ENCODE measurements at places on chromosomes 1 and 21.
A peak's percentile ranks its signal among the peaks of the same experiment; 100 is the strongest.

DNA sequence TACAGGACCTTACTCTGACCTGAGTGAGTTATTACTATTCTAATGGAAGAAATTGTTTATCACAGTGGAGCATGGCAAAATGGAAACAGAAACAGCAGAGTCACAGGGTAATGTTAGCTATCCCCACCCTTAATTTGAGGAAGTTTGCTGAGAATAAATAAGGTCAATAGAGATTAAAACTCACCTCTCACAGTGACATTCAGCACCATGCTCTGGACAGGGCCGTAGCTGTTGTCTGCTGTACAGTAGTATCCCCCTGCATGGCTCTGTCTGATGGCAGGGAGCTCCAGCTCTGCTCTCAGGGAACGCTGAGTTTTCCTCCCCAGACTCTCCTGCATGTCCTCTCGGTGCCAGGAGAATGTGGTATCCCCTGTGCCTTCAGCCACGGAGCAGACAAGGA, 11.9 kb downstream of the FCRL4 start:
- no peak for DNase-seq

- no peak for DNase-seq
Measured at GRCh38 chr1:197937892-197938291, 20.7 kb downstream of the LHX9 start.

DNA sequence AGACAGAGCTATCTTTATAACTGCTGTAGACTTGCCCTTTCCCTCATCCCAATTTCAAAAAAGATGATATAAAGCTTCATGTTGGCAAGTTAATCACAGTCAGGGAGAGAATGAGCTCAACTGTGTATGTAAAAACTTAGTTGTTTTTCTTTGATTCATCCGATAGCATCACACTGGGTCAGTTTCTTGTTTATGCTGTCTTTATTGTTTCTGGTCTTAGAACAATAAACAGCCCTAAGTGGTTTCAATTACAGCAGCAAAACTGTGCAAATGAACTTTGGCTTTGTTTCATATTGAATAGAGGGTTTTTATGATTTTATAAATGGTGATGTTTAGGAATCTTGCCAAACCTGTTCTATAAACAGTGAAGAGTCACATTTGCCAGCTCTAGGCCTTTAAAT, 423.8 kb upstream of the CXADR start:
- no peak for DNase-seq

DNA sequence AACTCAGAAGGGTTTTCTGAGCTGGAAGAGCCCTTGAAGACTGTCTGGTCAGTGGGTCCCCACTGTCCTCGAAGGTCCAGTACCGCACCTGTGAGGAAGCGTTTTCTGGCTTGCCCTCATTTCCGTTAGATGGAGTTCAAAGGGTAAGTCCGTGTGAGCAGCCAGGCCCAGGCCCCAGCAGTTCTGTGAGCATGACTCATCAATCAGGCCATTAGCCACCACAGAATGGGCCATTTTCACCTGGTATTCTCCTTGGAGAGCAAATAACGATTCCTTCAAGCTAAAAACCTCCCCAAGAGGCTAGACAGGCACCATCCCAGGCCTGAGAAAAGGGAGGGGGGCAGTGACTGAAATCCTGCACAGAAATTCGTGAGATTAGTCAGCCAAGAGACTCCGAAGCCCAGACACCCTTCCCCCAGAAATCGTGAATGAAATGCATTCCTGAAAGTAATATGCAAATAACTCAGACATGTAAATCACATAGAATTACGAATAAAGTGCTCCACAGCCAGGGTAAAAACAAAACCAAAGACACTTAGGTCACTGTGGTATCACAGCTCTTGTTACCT, 66.0 kb downstream of the BCAR3 start:
- no peak for DNase-seq

- no peak for DNase-seq
Measured at GRCh38 chr1:64209221-64209620, 5.8 kb downstream of the UBE2U start.

- peak; percentile 36 for DNase-seq
Measured at GRCh38 chr21:23853796-23854379, 1753.4 kb downstream of the MRPL39 start.

GRCh38 chr1:223155153-223155552, 12.1 kb upstream of the TLR5 start:
- DNase-seq = no peak

- DNase-seq = no peak
Measured at GRCh38 chr1:158943059-158943458, 11.7 kb downstream of the PYHIN1 start.

DNA sequence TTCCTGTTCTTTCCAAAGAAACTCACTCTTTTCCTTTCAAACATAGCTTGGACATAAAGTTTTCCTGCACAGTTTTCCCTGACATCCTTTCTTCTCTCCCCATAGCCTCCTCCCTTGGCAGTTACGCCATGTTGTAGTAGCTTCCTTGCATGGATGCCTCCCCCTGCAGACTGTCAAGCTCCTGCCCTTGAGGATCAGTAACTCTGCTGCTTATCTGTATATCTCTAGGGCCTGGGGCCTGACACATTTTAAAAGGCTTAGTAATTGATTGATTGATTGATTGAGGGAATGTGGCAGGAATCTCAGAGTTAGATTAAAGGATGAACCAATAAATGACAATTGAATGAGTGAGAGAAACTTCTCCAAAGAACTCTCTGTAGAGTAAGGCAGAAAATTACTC, 143.7 kb downstream of the NEK7 start:
- DNase-seq = no peak

GRCh38 chr1:60516996-60517395, 443.4 kb upstream of the C1orf87 start:
- DNase-seq = no peak

DNA sequence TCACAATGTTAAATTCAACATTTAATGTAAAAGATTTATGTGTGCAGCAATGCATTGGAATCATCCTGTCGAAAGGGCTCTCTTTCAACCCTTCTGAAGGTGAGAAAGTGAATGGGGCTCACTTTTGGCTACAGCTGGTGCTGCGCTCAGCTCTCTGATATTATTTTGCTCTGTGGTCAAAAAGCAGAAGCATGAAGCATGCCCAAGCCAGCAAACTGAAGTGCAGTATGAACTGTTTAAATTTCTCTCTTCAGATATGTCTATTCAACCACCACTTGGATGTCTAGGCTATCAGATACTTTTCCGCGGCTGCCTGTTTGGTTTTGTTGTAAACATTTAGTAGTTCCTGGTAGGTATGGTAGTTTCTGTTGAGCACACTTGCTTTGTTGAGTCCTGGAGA, 216.9 kb upstream of the TMPRSS15 start:
- no peak for DNase-seq

- no peak for DNase-seq
Measured at GRCh38 chr1:246160374-246160773, 346.7 kb downstream of the SMYD3 start.

- DNase-seq = no peak
Measured at GRCh38 chr1:28591708-28592320, at the start of gene RAB42. Gene RAB42 (plus strand): TSS chr1:28592265. CDS start chr1:28592512, 247 bp downstream.

GRCh38 chr1:56435434-56436262, 143.7 kb downstream of the PLPP3 start:
- DNase-seq = no peak

- DNase-seq = no peak
Measured at GRCh38 chr1:247411621-247412327, 4.2 kb upstream of the NLRP3 start.

- no peak for DNase-seq
Measured at GRCh38 chr1:3921765-3922164, 21.7 kb upstream of the C1orf174 start.

GRCh38 chr1:114135786-114136185, 17.9 kb downstream of the SYT6 start:
- DNase-seq = no peak

- DNase-seq = no peak
Measured at GRCh38 chr1:22119626-22120468, 23.1 kb downstream of the WNT4 start.
